ENCODE measurements at places on chromosomes 7 and 10. TPM values are rescaled to one million over a fixed set of nuclear protein-coding genes. Genes with fewer than 3 reads are reported as not detected.

DNA sequence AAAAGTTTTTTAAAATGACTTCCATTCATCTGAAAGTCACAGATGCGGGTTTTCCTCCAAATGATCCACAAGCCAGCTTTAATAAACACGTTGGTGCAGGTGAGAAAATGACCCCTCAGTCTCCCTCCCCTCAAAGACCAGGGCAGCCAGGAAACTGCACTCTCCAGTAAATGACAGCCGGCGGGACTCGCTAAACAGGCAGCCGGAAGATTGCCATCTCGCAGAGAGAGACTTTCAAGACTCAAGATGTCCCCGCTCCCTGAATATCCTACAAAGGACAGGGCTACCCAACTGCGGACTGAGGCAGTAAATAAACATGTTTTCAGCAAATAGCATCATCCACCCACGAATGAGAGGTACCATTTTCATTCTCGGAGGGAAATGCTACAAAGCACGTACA is 116.8 kb downstream of the DIP2C start:
- no peak for DNase-seq

GRCh38 chr10:33335801-33336581 is 1.5 kb upstream of the NRP1 start:
- DNase-seq, result no peak

GRCh38 chr7:130452951-130453350 is 12.1 kb upstream of the CEP41 start:
- DNase-seq, result no peak

GRCh38 chr7:55065079-55065478 is 46.3 kb downstream of the EGFR start:
- no peak for DNase-seq

- no peak for DNase-seq
Measured at GRCh38 chr7:101923602-101923985, 106.2 kb downstream of the CUX1 start.

GRCh38 chr7:144784943-144785342 is 50.9 kb downstream of the TPK1 start:
- peak; percentile 40 for DNase-seq

The PDLIM1 gene
- 109 TPM for total RNA-seq

GRCh38 chr7:103134836-103135554 is 13.9 kb downstream of the NAPEPLD start:
- no peak for DNase-seq

DNA sequence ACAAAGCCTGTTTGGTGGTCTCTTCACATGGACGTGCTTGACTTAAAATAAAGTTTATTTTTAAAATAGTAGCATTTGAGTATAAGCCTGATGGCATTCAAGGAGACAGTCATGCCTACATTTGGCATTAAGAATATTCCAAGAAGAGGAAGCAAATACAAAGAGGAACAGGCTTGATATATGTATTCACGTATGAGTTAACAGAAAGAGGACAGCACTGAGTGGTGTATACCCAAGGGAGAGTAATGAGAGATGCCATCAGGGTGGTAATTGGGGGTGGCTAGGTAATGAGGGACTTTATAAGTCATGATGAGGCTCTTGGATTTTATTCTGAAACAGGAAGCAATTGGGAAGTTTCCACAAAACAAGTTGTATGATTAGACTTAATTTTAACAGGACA is 363.3 kb downstream of the SEMA3D start:
- no peak for DNase-seq

DNA sequence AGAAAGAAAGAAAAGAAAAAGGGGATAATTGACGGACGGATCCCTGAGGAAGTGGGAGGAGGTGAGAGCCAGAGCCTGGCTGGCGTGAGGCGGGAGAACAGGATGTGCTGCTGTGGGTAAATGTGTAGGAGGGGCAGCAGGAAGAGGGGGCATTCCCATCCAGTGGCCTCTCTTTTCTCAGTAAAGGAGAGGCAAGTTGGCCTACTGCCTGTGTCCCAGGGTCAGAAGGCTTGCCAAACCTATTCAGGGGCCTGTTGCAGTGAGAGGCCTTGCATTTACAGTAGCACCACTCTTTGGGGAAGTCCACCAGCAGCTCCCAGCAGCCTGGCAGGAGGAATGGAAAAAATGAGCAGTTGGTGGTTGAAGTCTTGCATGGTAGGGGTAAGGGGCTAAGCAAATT is 26.6 kb upstream of the ASCC1 start:
- DNase-seq, result no peak

Data from thoracic aorta (tissue), 2 donors.